ENCODE measurements at places on chromosomes 11 and 22. TPM values are rescaled to one million over a fixed set of nuclear protein-coding genes. Genes with fewer than 3 reads are reported as not detected.

DNA sequence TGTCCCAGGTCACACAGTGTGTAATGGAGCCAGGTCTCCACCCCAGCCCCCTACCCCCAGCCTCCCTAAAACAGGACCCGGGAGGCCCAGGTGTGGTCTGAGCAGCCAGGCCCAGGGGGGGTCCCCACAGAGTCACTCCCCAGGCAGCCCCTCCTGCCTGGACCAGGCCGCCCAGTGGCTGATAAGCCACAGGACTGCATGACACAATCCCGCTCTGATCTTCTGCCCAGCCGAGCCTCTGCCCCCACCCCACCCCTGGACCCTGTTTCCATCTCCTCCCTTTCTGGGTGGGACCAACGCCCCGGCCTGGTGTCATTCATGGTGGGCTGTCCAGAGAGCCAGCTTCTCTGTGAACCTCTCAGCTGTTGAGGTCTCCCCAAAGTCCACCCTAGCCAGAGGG is 7.8 kb upstream of the LIF start:
- DNase-seq = no peak

GRCh38 chr11:31827455-31828206 is 16.5 kb upstream of the PAX6 start:
- no peak for DNase-seq

Gene CSNK2A3
- total RNA-seq = 2.0 TPM

Gene APOBEC3B
- total RNA-seq = 0.58 TPM

DNA sequence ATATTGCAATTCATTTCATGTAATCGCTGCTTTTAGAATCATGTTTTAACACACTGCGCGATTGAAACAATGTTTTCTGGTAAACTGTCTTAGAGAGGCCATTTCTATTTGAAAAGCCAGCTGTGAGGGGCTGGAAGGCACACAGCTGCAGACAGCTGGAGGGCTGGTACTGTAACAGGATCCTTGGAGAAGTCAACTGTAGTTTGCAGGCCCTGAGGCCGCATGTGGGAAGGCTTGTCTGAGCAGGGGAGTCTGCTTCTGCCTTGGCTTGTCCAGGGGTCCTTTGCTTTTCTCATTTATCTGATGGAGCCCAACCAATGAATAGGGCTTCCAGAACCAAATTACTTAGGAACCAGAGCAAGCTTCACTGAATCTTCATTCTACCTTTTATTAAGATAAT is 313.5 kb downstream of the BLID start:
- no peak for DNase-seq

Gene CSRP3
- total RNA-seq = not detected

DNA sequence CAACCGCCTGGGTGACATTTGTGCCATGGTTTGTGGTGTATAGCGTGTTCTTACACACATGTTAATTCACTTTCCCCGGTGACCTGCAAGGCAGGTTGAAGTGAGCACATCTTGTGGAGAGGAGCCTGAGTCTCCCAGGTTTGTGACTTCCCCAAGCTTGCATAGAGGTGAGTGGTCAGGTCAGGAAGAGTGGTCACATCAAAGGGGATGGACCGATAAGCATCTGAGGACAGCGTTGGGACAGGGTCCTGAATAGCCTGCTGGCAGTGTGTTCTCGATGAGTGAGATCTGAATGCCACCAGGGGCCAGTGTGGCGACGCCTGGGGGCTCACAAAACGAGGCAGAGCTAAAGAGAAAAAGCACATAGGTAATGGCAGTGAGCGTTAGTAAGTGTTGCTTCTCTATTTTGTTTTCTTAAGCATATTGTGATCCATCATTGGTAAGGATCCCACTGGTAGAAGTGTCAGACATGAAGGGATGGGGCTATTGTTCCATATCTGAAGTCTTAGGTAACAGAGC is 154.6 kb downstream of the GRIK4 start:
- peak; percentile 67 for DNase-seq

GRCh38 chr11:73314117-73314961 is 6.3 kb downstream of the ARHGEF17 start:
- no peak for DNase-seq

Gene OR9I1
- total RNA-seq = not detected

- no peak for DNase-seq
Observed at GRCh38 chr22:42418811-42419242, 13.4 kb downstream of the NFAM1 start.

DNA sequence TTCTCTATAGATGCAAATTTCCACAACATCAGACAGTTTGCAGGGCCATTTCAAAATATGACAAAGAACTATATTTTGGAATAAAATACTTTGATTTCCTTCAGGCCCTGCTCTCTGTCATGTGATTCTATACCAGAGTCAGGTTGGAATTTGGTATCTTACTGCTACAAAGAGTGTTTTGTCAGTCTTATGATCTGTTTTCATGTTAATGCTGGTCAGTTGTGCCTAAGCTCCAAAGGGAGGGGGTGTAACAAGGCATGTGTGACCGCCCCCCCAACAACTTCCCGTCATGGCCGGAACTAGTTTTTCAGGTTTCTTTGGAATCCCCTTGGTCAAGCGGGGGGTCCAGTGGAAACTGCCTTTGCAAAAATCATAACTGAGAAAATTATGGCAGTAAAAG is 15.1 kb downstream of the C11orf96 start:
- no peak for DNase-seq

Gene BARX2
- not detected for total RNA-seq

Gene INTS4
- 32.3 TPM for total RNA-seq

GRCh38 chr11:19359221-19360000 is 118.7 kb upstream of the E2F8 start:
- DNase-seq = no peak

DNA sequence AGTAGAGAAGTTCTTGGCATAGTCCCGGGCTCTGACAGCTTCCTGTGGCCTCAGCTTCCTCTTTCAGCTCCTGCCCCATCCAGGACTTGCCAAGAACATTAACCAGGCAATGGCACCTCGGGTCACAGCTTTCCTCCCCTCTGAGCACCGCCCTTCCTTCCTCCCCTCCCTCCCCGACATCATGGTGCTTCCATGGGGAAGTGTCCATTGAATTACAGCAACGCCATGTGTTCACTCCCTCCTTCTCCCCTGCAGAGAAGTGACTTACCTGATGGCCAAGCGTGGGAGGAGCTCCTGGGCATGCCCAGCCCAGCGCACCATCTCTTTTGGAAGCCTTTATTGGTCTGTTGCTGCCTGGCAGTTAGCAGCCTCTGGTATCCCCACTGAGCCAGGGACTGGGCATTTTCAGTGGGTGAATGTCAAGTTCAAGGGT is 25.8 kb upstream of the DAGLA start:
- DNase-seq = no peak

DNA sequence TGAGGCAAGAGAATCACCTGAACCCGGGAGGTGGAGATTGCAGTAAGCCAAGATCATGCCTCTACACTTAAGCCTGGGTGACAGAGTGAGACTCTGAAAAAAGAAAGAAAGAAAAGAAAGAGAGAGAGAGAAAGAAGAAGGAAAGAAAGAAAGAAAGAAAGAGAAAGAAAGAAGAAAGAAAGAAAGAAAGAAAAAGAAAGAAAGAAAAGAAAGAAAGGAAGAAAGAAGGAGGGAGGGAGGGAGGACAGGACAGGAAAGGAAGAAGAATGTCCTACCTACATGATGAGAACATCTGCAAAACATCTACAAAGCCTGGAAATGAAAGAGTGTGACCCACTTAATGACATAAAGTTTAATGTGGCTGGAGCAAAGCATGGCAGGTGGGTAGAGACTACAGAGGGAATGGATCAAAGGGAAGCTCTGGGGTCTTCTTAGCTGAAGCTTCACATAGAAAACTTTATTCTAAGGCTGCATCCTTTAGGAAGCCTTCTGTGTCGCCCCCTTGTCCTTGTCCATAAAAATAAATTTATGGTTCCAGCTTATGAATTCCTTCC is 112.3 kb upstream of the ASPHD2 start:
- DNase-seq = no peak

- no peak for DNase-seq
Observed at GRCh38 chr22:27874185-27874584, 44.9 kb downstream of the PITPNB start.

DNA sequence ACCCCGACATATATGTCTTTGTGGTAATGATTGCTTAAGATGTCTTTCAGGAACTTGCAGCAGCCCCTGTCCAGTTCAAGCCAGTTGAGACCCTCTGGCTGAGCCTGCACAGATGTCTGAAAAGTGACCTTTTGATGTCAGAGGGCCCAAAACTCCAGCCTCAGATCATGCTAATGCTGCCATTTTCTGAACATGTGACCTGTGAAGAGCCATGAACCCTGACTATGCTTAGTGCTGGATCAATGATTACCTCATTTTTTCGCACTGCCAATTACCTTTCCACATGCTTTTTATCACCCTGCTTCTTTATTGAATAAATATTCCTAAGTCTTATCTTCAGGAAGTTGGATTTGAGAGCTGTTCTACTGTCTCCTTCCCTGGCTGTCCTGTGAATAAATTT is 6.9 kb upstream of the CYP2R1 start:
- no peak for DNase-seq

GRCh38 chr11:23399995-23400394 is 539.7 kb upstream of the CCDC179 start:
- peak; percentile 71 for DNase-seq

GRCh38 chr11:111603611-111604130 is 1.4 kb downstream of the SIK2 start:
- DNase-seq = no peak

Gene MMP27
- total RNA-seq = not detected

DNA sequence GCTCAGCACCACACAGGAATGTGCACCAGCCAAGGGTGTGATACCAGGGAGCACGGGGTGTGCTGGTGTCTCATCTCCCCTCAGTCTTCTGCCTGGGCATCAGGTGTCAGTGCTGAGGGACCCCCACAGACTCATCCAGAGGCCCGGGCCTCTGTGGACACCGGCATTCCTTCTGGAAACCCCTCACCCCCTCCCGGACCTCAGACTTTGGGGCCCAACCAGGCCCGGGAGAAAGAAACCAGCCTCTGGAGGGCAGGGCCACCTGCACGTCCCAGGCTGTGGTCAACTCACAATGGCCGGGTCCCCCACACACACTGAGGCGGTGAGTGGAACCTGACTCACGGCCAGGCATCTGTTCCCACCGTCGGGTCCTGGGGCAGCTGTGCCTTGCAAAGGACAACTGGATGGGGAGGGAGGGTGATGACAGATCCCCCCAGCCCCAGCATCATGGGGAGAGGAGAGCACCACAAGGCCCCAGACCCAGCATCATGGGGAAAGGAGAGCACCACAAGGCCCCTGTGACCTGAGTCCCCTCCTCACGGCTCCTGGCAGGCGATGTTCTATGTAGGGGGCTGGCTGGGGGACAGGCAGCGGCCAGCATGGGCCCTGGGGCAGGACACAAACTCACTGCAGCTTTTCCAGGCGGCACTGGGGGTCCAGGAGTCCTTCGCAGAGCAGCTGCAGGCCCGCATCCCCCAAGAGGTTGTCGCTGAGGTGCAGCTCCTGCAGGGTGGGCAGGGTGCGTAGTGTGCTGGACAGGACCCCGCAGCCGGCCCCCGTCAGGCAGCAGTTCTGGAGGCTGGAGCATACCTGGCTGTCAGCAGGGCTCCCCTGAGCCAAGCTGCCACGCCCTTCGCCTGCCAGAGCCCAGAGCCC is 7.6 kb downstream of the RNH1 start:
- DNase-seq = no peak

GRCh38 chr11:83319346-83319745 is 33.2 kb upstream of the CCDC90B start:
- DNase-seq = no peak
